Sciatic nerve (tissue), 2 donors: ENCODE measurements at places on chromosomes 3 and 15.
A peak's percentile ranks its signal among the peaks of the same experiment; 100 is the strongest.

GRCh38 chr3:30712991-30713390 lies 106.6 kb downstream of the TGFBR2 start:
- no peak for DNase-seq

GRCh38 chr3:184455991-184456390 lies 76.1 kb downstream of the CHRD start:
- no peak for DNase-seq

DNA sequence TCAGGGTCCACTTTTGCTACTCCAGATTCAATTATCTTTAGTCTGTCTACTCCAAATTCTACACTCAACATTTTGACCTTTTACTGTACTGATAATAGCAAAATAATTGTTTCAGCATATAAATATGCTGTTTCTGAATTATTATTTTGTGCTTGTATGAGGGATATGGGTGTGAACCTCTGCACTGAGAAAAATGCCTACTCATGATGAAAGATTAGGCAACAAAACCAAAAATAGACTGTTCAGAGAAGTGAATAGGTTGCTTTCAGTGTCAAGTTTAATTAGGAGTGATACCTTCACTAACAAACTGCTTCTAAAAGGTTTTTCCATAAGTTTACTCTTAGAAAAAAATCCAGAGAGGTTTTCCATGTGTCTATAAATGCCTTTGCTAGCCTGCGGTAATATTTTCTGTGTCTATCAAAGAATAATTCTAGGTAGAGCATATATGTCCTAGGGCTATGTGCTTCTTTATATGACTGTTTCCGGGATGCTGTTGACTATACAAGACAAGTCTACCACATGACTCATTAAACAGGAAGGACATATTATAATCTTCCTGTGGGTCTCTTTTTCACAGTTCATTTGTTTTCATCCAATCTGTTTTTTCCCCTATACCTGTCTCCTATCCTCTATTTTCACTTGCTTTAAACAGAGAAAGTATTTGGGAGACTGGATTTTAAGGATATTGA lies 218.5 kb upstream of the TTC14 start:
- DNase-seq: no peak

- no peak for DNase-seq
These were observed 137.3 kb upstream of the SLC24A5 start for GRCh38 chr15:47983533-47983932.

GRCh38 chr15:101019366-101019896 lies 100.3 kb downstream of the LRRK1 start:
- peak; percentile 22 for DNase-seq

DNA sequence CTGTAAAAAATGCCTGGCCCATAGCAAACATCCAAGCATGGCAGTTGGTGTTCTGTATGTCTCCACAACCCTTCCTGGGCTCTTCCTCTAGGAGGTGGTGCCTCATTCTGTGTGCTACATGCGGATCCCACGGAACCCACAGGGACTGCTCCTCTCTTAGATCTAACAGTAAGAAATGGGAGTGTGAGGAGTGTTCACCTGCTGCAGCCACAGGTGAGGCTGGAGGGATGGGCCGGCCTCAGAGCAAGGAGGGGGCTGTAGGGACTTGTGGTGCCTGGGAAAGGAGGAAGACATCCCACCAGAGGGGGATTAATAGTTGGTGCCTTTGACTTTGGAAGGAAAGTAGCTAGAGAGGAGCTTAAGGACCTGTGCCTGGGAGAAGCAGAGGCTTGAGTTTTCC lies 22.2 kb downstream of the SEMA3G start:
- peak; percentile 14 for DNase-seq

DNA sequence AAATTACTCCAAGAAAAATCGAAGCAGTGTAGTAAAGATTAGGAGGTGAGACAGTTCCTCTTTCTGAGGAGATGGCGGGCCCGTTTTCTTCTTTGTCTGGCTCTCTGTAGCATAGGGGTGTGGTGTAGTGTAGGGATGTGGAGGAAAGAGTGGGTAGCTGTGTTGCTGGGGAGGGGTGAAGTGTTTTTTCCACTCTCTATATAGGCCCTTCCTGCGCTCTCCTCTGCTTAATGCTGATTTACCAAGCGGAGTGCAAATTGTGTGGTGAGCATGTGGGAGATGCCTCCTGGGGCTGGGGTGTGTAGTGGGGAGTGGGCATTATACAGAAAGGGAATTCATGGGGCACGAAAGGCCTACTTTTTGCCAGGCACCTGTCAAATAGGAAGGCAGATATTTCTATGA lies 94.9 kb downstream of the ST6GAL1 start:
- DNase-seq: no peak

DNA sequence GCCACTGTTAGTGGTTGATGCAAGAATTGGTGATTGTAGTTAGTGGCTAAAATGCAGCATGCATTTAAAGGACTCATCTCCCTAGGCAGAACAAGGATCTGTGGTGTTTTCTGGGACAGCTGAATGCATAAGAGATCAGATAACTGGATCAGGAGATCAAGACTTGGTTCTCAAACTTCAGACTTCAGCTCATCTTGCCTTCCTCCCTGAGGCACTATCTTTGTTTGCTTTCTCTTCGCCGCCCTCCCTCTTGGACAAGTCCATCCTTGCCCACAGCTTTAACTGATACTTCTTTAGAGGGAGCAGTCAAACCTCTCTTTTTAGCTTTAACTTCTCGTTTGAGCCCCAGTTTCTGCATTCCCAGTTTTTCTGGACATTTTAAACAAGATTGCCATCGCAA lies 195.4 kb upstream of the TPRG1 start:
- no peak for DNase-seq

- no peak for DNase-seq
These were observed 208.7 kb upstream of the P2RY1 start for GRCh38 chr3:152626226-152626625.

DNA sequence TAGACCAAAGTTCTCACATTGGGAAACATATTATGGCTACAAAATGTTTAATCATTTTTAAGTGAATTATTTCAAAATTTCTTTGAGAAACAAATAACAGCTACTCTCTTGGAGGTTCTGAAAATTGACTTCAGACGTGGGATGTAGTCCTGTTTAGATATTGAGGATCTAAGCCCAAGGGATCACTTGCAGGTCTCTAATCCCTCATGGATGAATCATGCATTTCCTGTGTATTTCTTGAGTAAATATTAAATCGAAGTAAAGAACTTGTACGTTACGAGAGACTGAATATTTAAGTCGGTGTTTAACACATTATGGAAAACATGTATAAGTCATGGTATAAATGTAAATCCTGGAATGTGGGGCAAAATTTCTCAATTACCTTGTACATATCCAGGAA lies 119.8 kb downstream of the EPHA3 start:
- no peak for DNase-seq

DNA sequence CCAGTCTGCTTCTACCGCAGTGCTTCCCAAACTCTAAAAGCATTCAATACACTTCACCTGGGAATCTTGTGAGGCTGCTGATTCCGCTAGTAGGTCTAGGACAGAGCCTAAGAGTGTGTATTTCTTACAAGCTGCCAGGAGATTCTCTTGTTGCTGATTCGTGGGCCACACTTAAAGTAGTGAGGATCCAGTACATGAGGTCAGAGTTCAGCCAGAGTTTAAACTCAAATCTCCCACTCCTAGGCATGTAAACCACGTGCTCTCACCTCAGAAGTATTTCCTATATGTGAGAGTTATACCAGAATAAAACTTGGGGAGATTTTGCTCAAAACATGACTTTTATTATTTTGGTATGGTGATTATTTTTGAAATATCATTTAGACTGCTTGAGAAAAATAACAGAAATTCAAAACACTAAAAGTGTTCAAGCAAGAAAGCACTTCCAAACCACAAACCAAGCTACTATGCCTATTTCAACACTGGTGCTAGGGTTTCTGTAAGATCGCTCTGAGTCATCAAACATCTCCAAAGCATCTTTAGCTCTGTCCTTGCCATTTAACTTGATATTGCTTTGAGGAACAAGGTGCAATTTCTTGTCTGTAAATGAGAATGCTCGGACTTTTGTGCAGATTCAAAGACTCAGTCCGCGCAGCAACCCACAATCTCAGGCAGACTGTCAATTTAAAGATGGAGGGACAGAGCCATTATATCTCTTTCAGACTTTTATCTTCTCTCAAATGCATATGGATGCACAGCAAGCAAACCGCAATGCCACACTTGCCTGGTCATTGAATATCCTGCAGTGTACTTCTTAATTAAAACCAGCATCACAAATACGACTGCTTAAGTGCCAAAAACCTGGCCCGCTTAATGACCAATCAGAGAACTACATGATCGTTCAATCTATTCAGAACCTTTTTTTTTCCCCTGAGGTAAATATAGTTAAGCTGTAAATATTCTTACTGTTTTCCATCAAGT lies 59.8 kb downstream of the AGTR1 start:
- no peak for DNase-seq

GRCh38 chr3:186021673-186022362 lies 84.0 kb upstream of the TRA2B start:
- DNase-seq: no peak

DNA sequence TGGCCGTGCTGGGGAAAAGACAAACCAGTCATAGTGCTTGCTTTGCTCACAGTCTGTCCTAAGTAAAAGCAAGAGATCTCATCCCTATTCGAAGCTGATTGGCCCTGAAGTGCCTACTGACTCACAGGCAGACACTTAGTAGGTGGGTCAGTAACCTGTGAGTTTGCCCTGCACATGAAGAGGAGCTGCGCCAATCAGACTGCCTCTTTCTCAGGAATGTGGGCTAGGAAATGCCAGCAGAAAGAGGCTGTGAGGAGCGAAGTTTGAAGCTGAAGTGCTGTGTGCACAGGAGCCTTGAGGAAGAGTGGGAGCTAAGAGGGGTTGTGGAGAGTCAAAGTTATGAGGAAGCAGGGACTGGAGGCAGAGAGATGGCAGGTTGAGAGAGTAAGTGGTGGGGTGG lies 126.8 kb downstream of the IL20RB start:
- DNase-seq: no peak

DNA sequence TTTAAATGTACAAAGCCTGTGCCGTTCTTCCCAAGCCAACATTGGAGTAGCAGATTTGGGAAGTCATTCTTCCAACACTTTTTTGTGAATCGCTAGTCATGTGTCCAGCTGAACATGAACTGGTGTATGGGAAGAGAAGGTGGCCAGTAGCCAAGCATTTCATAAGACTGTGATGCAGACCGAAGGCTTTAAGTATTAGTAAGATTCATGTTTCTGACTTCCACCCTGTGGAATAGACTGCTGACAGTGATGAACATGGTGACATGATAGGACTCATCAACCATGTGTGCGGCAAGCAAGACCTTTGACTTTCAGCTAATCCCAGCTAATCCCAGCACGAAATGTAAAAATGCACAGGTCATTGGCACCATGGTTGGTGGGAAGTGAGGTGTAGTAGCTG lies 48.3 kb upstream of the THSD4 start:
- DNase-seq: no peak

DNA sequence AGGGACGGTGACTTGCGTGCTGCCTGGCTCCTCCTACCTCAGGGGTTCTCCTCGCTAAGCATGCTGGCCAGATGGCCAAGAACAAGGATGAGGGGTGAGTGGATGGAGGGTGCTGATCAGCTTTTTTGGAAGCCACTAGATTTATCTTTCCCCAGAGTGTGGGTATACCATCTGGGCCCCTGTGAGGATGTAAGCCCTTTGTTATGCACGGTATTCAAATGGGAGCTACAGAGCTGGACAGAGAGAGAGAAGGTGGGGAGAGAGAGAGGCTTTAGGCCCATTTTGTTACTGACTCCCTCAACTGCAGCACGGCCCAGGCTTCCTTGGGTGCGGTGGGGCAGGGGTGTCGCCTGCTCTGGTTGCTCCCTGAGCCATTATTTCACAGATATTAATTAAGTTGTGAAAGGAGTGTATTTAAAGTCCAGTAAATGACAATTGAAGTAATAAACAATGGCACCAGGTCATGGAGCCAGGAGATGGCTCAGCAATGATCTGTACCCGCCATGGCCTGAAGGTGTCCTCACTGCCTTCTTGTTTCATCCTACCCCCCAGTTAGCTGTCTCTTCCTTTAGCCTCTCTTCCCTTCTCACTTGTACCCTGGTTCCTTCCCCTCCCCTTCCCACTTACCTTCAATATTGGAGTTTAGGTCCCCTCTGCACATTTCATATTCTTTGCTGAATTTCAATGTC lies 158.0 kb downstream of the CLSTN2 start:
- no peak for DNase-seq

DNA sequence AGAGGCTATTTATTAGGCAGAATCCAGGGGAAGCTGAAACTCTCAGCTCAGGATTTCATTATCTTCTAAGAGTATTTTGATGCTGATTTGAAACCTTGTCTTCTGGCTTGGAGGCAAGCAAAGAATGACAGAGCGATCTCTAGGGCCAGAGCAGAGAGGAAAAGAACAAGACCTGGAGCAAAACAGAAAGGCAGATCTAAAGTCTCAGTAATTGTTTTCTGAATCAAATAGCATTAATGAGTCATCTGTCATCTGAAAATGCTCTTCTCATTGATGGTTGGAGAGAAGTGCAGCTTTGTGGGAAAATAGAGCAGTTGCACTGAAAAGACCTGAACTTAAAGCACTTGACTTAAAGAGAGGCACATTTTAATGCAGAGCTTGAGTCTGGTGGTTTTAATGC lies 385.9 kb downstream of the RAP2B start:
- no peak for DNase-seq

GRCh38 chr3:140243575-140243974 lies 308.6 kb downstream of the CLSTN2 start:
- no peak for DNase-seq

DNA sequence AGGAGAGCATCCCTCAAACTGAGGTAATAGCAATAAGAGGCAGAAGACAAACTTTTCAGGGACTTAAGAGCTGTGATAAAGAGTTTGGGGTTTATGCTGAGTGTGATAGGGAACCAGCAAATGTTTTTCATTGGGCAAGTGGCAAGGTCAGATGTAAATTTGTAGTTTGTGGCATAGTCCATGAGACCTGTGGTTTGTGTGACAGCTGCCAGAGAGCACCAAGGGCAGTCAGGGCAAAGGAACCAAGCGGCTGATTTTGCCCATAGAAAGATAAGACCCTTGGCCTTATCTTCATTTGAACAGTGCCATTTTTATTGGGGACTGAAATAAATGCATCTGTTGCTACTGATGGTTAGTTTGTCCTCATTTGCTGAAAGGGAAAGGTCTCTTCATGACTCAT lies 220.3 kb downstream of the LRRN1 start:
- DNase-seq: no peak

DNA sequence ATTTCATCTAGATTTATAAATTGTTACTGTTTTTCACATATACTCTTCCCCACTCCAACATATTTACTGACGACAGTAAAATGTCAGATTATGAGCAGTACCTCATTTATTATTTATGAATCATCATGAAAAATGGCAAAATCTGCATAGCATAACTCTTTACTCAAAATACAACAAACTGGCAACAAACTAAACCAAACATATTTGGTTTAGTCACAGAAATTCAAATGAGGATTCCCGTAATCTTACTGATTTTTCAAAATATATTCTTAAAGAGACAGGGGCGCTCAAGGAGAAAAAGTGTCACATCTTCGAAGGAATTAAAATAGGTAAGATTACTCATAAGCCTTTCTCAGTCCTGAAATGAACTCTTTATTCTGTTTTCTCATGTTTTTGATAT lies 3.0 kb upstream of the GPR87 start:
- no peak for DNase-seq

- no peak for DNase-seq
These were observed 20.0 kb downstream of the DHX36 start for GRCh38 chr3:154304116-154304786.
